Femur (tissue), 1 donor: ENCODE measurements at places on chromosomes 5 and 9.
A peak's percentile ranks its signal among the peaks of the same experiment; 100 is the strongest.

DNA sequence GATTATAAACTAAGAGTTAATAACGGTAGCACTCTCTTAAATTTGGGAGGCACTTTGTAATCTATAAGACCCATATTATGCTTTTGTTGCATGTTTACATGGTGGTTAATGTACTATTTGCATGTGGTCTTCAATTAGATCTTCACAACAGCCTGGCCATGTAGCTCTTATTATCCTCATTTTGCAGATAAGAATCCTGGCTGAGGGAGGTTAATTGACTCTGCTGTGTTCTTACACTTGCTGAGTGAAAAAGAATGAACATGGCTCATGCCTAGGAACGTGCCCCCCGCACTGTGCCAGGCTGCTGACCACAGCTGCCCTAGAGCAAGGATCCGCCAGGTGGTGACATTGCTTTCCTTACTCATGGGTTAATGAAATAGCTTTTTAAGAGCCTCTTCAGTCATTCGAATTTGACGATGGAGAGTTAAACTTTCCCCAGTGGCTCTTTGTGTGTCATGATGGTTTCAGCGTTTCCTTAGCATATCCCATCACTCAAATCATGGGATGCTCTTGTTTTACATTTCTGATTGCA is 97.9 kb downstream of the CDH6 start:
- no peak for DNase-seq

GRCh38 chr5:147971472-147971871 is 65.1 kb upstream of the C5orf46 start:
- DNase-seq, result no peak

DNA sequence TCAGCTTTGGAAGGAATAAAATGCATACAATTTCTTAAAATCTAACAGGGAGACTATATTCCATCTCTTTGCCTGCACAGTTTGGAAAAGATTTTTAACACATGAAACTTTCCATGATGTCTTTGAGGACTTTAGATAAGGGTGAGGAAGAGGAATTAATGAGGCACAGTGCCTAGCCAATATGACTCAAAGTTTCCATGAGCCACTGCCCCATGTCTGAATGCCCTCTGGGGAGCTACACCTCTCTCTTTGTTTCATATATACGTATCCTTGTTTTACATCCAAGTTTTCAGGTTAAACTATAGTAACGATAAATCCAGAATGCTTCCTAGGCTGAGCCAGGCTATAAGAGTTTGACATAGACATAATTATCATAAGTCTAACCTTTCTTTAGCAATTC is 349.3 kb upstream of the TLE4 start:
- no peak for DNase-seq

DNA sequence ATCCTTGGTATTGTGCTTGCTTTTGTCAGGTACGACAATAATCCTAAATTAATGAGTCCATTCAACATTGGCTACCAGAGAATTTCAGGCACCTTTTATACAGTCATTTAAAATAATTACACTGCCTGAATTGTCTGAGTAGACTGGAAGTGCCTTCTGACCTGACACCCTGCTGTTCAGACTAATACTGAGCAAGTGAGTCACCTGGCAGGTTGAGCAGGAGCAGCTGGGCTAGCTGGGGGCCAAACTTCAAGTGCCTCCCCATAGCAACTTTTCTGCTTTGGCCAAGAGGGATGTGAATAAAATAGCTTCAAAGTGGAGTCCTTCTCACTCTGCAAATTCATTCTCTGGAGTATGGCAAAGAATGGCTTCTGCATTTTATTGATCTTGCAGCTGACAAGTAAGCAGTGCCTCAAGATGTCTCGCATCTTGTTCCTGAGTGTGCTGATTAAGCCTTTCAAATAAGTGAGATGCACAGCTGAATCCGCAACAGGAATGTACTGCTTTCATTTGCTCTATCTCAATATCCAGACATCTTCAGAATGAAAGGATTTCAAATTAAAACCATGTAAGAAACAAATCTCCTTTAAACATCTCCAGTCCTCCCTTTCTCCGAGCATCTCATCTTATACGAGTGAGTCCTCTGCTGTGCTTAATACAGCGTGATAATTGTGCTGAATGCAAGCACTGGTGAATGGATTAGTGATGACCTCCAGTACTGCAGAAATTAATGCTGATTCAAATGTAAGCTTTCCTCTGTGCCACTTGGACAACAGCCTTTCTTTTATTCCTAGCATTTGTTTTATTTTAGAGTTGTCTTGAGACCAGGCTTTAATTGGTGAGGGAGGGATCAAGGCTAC is 271.2 kb downstream of the EDIL3 start:
- DNase-seq, result no peak

GRCh38 chr9:109311286-109311685 is 9.6 kb downstream of the EPB41L4B start:
- DNase-seq, result no peak

DNA sequence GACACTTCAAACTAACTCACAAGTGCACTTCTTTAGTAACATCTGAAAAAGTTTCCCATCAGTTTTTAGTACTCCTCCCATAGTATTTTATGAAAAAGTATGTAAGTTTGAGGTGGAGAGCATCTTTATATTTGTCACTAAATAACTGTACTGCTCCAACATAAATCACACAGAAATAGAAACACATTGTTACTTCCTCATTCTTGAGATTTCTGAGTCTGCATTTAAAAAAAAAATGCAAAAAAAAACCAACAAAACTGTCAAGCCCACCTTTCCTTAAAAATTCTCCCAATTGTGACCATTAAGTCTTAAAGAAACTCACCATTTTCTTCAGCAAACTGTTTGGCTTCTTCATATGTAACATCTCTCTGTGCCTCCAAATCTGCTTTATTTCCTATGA is 18.7 kb downstream of the RAB14 start:
- DNase-seq, result no peak

DNA sequence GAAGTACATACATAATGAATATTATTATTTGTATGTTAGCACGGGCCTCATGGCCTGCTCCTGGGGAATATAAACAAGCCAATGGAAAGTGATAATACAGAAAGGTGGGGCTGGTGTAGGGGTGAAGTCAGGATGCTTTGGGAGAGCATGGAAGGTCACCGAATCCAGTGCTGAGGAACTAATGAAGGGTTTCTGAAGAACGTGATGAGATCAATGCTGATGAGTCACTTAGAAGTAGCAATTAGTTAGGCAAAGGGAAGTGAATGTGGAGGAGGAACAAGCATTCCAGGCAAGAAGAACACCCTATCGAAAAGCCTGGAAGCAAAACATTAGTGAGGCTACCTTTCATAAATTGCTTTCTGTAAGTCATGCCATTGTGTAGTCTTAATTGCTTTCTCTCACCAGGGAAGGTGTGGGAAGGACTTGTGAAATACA is 2.1 kb downstream of the ANXA1 start:
- DNase-seq, result no peak

DNA sequence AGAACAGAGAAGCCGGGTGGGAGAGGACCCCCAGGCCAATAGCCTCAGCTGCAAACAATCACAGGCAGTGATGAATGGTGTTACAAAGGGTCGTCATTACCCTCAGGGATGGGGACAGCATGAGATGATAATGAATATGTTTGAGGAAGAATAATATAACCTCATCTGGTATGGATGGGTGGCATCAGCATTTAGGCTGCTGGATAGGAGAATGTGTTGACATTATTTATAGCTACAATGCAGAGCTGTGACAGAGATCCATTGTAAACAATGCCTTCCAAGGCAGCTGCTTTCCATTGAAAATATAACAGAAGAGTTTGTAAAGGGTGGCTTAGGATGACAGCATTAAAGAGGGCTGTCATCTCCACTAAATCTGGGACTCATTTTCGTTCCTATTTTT is 365.5 kb downstream of the KCNN2 start:
- DNase-seq, result no peak

DNA sequence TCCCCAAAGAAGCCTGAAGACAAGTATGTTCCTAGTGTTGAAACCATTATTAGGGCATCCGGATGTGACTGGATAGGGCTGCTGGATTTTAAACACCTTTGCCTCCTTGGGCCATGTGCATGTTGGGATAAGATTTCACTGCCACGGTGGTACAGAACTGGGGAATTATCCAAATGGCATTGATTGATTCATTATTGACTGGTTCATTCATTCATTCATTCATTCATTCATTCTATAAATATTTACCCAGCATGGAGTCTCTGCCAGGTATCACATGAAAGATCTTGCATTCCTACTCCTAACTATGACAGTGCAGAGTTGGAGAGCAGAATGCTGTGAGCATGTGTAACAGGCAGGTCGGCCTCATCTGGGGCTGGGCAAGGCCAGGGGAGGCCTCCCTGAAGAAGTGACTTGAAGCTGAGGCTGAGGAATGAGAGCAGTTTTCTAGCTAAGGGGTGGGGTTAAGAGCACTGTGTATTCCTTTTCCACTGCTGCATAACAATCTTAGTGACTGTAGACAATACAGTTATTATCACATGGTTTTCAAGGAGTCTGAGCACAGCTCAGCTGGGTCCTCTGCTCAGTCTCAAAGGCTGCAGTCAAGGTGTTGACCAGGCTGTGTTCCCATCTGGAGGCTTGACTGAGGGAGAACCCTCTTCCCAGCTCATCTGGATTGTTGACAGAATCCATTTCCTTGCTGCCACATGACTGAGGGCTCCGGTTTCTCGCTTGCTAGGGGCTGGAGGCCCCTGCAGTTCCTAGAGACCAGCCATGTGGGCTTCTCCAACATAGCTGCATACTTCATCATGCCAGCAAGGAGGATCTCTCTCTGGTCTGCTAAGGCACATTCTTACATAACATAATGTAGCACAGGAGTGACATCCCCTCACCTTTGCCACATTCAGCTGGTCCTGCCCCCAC is 35.7 kb downstream of the AK8 start:
- DNase-seq, result no peak

DNA sequence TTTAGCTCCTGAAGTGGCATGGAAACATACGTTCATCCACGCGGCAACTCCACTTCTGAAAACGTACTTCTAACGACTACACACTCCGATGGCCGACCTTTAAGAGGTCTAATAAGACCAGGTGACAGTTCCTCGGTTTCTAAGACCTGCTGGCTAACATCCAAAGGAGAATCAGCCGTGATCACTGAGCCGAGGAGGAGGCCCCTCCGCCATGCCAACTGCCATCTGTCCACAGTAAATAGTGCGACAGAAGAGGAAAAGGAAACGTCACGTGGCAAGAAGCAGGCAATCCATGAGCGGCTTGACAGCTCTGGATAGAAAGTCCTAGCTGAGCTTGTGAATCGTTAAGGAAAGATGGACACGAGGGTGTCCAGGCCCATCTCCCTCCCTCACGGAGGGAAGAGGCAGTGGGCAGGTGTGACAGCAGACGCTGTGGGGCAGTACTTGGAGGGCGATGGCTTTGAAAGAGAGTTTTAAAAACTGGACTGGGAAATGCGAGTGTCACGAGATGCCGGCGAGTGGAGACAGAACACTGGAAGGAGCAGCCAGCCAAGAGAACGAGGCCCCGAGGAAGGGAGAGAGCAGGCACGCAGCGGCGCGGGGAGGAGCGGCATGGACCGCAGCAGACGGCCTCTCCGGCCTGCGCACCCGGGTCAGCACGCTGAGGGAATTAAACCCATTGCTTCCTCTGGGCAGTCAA is 66.7 kb upstream of the TBC1D9B start:
- no peak for DNase-seq

DNA sequence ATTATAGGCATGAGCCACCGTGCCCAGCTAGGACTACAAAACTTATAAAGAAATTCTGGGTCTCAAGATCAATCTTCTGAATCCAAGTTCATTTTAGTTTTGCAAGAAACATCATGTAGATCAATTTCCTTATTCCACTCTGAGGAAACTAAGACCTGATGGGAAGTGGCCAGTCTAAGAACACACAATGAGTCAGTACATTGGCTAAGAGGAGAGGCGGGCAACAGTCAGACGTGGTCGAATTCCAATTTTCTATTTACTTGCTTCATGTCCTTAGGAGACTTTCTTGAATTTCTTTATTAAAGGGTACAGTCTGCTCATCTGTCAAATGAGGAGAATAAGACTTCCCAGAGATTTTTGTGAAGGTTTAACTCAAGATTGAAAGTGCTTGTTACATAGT is 432.1 kb upstream of the BRINP1 start:
- DNase-seq, result no peak

DNA sequence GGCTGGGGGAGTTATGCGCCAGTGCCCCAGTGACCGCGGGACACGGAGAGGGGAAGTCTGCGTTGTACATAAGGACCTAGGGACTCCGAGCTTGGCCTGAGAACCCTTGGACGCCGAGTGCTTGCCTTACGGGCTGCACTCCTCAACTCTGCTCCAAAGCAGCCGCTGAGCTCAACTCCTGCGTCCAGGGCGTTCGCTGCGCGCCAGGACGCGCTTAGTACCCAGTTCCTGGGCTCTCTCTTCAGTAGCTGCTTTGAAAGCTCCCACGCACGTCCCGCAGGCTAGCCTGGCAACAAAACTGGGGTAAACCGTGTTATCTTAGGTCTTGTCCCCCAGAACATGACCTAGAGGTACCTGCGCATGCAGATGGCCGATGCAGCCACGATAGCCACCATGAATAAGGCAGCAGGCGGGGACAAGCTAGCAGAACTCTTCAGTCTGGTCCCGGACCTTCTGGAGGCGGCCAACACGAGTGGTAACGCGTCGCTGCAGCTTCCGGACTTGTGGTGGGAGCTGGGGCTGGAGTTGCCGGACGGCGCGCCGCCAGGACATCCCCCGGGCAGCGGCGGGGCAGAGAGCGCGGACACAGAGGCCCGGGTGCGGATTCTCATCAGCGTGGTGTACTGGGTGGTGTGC is at the start of gene RXFP3:
TSS of gene RXFP3 (plus strand) at position 6 of the 636 bp plus-strand sequence. CDS start at position 361, 355 bp downstream.
- DNase-seq, result no peak

- DNase-seq, result no peak
These were observed 206.6 kb downstream of the NSG2 start for GRCh38 chr5:174252121-174252520.

- no peak for DNase-seq
These were observed 393.9 kb downstream of the TUSC1 start for GRCh38 chr9:25284365-25284764.

GRCh38 chr9:132697230-132697629 is 27.0 kb downstream of the GTF3C4 start:
- DNase-seq, result no peak

GRCh38 chr5:139904816-139905661 is 109.4 kb downstream of the PSD2 start:
- DNase-seq, result peak; percentile 51

GRCh38 chr5:110768138-110768860 is 29.5 kb downstream of the SLC25A46 start:
- DNase-seq, result no peak

DNA sequence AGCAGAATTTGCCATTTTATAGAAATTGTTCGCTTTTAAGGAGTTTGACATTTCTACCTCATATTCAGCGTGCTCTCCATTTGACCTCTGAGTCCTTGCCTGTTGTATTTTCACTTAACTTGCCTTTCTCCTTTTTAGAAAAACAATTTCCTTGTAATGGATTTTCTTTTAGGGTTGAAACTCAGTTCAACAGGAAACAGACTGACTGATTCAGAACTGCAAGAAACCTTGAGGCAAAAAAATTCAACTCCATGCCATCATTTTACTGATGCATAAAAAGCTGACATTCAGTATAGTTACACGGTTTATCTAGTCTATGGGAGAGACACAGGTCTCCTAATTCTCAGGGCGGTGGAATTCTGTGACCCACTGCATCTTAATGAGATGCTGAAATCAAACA is 59.8 kb downstream of the MRPS30 start:
- DNase-seq, result no peak

- no peak for DNase-seq
These were observed 145.4 kb upstream of the RAD23B start for GRCh38 chr9:107137495-107138202.
